GM06990 (cell line): ENCODE measurements at places on chromosomes 5 and 9.
A peak's percentile ranks its signal among the peaks of the same experiment; 100 is the strongest.

DNA sequence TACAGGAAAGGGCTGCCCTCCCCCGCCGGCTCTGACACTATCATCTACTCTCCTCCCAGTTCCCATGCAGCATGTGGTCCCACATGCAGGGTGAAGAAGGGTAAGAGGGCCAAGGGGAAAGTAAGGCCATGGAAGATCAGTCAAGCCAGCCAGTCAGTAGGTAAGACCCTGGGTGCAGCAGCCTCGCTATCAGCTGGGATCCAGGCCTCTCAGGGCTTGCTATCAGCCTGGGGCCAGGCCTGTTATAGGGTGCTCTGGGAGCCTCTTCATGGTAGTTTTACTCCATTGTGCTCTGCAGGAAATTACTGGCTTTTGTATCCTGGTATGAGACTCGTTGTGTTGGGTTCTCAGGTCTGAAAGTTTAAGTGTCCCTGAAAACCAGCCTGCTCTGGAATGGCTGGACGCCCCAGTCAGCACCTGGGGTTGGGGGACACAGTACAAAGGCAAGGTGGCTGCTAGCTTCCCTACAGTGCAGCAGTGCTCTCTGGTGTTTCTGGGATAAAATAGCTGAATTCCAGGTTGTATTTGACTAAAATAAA lies 21.4 kb downstream of the SLC22A4 start:
- DNase-seq, result no peak

- DNase-seq, result no peak
Measured at GRCh38 chr5:79297661-79298060, 61.7 kb downstream of the JMY start.

DNA sequence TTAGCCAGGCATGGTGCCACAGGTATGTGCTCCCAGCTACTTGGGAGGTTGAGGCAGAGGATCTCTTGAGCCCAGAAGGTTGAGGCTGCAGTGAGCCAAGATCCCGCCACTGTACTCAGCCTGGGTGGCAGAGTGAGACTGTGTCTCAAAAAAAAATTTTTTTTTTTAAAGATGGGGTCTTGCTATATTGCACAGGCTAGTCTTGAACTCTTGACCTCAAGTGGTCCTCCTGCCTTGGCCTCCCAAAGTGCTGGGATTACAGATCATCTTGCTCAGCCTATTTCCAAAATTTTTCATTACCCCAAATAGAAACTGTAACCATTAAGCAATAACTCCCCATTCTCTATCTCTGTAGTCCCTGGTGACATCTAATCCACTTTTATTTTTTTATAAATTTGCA lies 4.4 kb upstream of the TBC1D13 start:
- no peak for DNase-seq

DNA sequence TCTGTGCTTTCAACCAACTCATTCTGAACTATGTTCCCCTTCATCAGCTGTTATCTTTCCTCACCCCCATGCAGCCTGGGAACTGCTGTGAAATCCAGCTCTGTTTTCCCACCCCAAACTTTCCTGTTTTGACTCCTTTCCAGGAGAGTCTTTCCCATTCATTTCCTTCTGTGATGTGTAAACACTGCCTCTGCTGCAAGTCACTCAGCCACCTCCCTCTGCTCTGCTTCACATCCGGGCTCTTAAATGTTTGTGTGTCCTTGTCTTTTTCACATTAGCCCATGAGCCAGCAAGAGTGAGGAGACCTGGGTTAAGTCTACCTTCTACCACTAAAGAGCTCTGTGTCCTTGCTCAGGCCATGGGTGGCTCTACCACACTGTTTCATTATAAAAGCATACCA lies 137.5 kb downstream of the ICE1 start:
- DNase-seq, result no peak

GRCh38 chr5:55484531-55484930 lies 50.2 kb downstream of the PLPP1 start:
- no peak for DNase-seq

- DNase-seq, result no peak
Measured at GRCh38 chr5:98474216-98474615, 299.2 kb upstream of the RGMB start.

- DNase-seq, result no peak
Measured at GRCh38 chr9:27548055-27548741, 18.6 kb upstream of the MOB3B start.

GRCh38 chr5:143019157-143019556 lies 249.0 kb downstream of the ARHGAP26 start:
- peak; percentile 47 for DNase-seq

GRCh38 chr5:138653502-138653901 lies 78.3 kb upstream of the HSPA9 start:
- no peak for DNase-seq

- no peak for DNase-seq
Measured at GRCh38 chr5:158616707-158617106, 483.0 kb downstream of the EBF1 start.

GRCh38 chr5:140647042-140647419 lies 399 bp downstream of the NDUFA2 start:
- DNase-seq, result no peak
